ENCODE measurements at places on chromosomes 4 and X. TPM values are rescaled to one million over a fixed set of nuclear protein-coding genes. Genes with fewer than 3 reads are reported as not detected.

- DNase-seq: no peak
- H3K4me3 ChIP-seq: no peak overlapping the region
- no peak overlapping the region for H3K27ac ChIP-seq
Measured at GRCh38 chrX:148588649-148589310, 88.4 kb downstream of the AFF2 start.

DNA sequence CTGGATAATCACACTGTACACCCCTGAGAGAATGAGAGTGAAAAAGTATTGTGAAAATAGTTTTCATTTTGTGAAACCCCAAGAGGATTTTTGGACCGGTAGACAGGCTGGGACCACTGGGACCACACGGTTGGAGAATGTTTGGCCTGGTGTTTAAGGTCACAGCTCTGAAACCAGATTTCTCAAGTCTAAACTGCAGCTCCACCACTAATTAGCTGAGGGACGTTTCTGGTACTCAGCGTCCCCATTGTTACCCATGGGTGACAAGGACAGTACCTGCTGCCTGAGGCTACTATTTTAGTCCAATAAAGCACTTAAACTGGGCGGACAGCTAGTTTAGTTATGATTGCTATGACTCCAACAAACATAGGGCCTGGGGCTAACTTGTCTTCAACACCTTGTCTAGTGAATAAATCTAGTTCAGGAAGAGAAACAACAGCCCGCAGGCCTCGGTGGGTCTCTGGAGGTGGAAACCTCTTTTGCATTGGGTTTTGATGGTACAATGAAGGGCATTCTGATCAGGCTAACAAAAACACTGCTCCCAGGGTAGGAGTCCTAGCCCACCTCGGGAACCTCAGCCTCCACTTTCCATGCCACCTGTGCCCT, 509 bp upstream of the USP11 start:
- peak overlapping the region; percentile 88 for H3K4me3 ChIP-seq
- peaks cover 9% of the 10 kb centered on the region for H3K36me3 ChIP-seq
- peak overlapping the region; percentile 89 for H3K27ac ChIP-seq
- no peaks in the 10 kb centered on the region for H3K27me3 ChIP-seq
- peaks cover 3% of the 10 kb centered on the region for H3K4me1 ChIP-seq

GRCh38 chrX:50771382-50771781, 42.6 kb downstream of the SHROOM4 start:
- no peaks in the 10 kb centered on the region for H3K36me3 ChIP-seq
- H3K27me3 ChIP-seq: no peaks in the 10 kb centered on the region
- H3K4me3 ChIP-seq: no peak overlapping the region
- DNase-seq: no peak
- no peaks in the 10 kb centered on the region for H3K4me1 ChIP-seq
- no peak overlapping the region for H3K27ac ChIP-seq

The TCEAL5 gene
- total RNA-seq: not detected

- H3K4me3 ChIP-seq: no peak overlapping the region
- H3K27ac ChIP-seq: no peak overlapping the region
- no peaks in the 10 kb centered on the region for H3K27me3 ChIP-seq
Measured at GRCh38 chr4:158912806-158913205, 144.0 kb downstream of the FNIP2 start.

The VSIG1 gene
- 2.9 TPM for total RNA-seq

All from ascending aorta (tissue), 2 donors.